ENCODE measurements at places on chromosomes 11 and 22.

GRCh38 chr11:70913715-70914231 lies 338.6 kb downstream of the SHANK2 start:
- DNase-seq: peak; percentile 70

- DNase-seq: no peak
Measured at GRCh38 chr11:112294688-112295340, 34.2 kb upstream of the PLET1 start.

- no peak for DNase-seq
Measured at GRCh38 chr11:105610871-105611571, 1.1 kb downstream of the GRIA4 start.

GRCh38 chr11:35313066-35313759 lies 106.1 kb downstream of the SLC1A2 start:
- DNase-seq: no peak

- no peak for DNase-seq
Measured at GRCh38 chr11:94791216-94791889, 23.2 kb downstream of the AMOTL1 start.

- no peak for DNase-seq
Measured at GRCh38 chr11:78083021-78083420, 3.4 kb upstream of the NDUFC2 start.

- no peak for DNase-seq
Measured at GRCh38 chr11:1513326-1514296, 27.0 kb upstream of the MOB2 start.

GRCh38 chr11:12502046-12502445 lies 124.7 kb downstream of the PARVA start:
- no peak for DNase-seq

DNA sequence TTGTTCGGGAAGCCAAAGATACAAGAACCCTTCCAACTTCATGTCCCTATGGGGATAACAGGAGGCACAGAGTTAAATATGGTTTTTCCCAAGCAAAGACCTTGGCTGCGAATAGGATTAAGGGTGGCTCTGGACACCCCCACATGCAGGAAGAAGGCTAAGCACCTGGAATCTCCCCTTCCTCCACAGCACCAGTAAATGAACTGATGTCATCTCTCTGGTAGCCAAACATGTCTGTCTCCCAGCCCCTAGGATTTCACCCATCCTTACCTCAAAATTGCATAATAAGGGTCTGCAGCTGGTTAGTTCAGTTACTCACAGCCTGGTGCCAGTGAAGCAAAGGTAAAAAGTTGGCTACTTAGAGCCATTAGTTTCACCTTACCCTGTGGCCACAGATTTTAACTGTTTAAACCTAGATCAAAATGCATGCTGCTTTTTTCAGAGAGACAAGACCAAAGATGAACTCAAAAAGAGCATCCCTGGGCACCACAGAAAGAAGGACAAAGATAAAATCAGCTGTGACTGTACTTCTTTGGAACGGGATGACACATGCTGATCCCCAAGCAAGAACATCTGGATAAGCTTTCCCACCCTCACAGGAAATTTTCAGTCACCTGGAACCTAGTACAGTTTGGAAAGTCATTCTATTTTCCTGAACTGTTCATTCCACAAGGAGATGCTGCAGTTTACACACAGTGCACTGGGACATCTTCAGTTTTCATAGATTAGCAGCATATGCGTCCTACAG lies 77.2 kb upstream of the AKIP1 start:
- DNase-seq: no peak

- peak; percentile 56 for DNase-seq
Measured at GRCh38 chr11:109423466-109424190, 1.6 kb downstream of the C11orf87 start.

- DNase-seq: no peak
Measured at GRCh38 chr22:46907241-46908215, 145.1 kb downstream of the TBC1D22A start.

DNA sequence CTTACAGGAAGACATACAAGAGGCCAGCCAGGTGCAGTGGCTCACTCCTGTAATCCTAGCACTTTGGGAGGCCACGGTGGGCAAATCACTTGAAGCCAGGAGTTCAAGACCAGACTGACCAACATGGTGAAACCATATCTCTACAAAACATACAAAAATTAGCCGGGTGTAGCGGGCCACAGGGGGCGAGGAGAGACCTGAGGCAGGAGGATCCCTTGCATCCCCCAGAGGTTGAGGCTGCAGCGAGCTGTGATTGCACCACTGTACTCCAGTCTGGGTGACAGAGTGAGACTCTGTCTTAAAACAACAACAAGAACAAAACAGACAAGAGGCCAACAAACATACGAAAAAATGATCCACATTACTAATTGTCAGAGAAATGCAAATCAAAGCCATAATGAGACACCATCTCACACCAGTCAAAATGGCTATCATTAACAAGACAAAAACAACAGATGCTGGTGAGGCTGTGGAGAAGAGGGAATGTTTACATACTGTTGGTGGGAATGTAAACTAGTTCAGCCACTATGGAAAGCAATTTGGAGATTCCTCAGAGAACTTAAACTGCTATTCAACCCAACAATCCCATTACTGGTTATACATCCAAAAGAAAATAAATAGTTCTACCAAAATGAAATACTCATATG lies 498.8 kb upstream of the ARHGAP42 start:
- no peak for DNase-seq

- DNase-seq: no peak
Measured at GRCh38 chr11:26806219-26806618, 84.4 kb upstream of the SLC5A12 start.

DNA sequence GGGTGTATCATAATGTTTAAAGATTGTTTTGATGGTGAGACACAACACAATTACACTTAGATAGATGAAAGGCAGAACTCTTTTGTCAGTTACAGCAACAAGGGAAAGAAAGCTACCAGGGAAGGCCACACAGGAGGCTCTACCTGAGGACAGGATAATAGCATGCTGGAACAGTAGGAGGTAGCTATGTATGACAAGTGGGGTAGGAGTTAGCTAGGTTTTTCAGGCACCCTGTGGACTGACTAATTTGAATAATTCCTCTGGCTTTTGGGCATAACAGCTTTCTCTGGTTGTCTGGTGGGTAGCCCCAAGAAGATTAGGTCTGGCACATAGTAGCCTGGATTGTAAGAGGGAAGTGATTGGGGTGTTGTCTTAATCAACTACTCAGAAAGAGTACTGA lies 475.4 kb upstream of the CHORDC1 start:
- peak; percentile 33 for DNase-seq
